H7 (cell line): ENCODE measurements at places on chromosomes 2 and 18.

DNA sequence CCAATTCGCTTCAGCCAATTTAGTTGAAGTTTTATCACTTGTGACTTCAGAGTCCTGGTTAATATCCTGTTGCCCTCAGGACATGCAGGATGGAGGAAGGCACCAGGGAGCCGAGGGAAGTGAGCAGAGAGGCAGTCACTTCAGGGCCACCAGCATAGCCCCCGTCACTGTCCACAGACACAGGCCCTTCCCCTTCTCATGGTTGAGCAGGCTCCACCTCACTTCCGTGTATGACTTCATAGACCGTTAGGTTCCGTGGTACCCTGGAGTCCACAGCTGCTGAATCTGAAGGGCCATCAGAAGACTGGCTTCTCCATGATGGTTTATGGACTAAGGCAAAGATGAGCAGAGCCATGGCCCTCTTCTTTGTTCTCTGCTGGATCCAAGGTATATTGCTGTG lies at the start of gene C2orf92:
C2orf92 (plus strand) TSS at position 266 of the 400 bp plus-strand sequence; CDS start at position 342, 76 bp downstream.
- no peak for DNase-seq

- no peak for DNase-seq
These were observed 138.5 kb upstream of the ITGA4 start for GRCh38 chr2:181318504-181319280.

DNA sequence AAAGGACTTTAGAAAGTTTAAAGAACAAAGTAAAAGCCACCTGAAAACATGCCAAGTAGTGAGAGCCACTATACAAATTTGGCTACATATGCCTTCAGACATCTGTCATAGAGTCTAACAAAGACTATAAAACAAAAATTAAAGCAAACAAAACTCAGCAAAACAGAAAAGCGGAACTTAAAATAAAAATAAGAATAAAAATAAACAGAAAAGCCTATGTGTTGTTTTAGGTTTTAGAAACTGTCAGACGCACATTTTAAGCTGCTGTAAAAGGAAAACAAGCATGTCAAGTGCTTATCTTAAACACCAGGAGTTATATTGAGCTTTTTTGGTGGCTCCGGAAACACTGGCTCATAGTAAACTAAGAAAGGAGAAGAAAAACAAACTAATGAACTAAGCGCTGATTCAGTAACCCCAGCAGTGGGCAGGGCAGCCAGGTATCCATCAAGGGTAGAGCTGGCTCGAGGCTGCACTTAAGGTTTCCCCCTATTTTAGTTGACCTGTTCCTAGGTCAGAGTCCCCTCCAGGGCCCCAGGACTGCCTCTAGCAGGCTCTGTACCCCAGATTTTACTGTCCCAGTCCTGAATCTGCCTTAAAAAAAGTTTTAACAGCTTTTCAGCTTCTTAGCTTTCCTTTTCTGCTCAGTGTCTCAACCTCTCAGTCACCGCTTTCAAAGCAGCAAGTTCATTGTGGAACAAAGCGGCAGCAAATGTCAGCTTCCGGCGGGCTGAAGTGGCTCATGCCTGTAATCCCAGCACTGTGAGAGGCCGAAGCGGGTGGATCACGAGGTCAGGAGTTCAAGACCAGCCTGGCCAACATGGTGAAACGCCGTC lies 15.4 kb upstream of the RMC1 start:
- DNase-seq = no peak

DNA sequence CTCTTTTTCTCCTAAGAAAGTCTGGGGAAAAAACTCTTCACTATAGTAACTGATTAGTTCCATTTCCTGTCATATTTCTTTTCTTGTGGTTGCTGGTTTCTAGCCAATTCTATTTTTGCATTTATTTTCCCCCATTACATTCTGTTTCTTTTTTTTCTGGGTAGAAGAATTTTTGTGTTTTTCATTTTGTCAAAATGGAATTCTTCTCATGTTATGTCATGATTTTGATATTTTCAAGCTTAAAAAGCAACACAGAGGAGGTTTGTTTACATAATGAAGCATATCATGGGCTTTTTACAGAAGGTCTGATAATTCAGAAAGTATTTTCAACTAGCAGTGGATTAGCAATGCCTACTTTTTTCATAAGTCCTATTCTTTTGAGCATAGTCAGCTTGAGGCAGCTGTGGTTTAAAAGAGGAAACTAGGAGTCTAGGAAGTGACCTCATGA lies 102.0 kb downstream of the MAP2 start:
- DNase-seq = no peak

DNA sequence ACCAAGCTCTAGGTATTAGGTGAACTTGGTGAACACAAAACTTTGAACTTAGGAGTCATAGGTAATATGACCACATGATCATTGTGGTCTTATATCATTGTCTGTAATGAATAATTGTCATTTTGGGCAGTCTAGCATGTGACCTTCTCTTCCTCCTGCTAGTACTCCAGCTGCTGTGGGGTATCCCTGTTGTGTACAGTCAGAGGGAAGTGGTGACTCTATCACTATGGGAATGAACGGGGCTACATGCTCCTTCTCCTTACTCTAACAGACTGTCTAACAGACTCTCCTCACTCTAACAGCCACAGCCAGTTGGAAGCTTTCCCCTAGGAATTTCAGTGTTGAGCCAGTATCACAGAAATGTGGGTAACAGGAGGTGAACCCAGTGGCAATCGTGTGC lies 68.2 kb upstream of the NEDD4L start:
- no peak for DNase-seq

DNA sequence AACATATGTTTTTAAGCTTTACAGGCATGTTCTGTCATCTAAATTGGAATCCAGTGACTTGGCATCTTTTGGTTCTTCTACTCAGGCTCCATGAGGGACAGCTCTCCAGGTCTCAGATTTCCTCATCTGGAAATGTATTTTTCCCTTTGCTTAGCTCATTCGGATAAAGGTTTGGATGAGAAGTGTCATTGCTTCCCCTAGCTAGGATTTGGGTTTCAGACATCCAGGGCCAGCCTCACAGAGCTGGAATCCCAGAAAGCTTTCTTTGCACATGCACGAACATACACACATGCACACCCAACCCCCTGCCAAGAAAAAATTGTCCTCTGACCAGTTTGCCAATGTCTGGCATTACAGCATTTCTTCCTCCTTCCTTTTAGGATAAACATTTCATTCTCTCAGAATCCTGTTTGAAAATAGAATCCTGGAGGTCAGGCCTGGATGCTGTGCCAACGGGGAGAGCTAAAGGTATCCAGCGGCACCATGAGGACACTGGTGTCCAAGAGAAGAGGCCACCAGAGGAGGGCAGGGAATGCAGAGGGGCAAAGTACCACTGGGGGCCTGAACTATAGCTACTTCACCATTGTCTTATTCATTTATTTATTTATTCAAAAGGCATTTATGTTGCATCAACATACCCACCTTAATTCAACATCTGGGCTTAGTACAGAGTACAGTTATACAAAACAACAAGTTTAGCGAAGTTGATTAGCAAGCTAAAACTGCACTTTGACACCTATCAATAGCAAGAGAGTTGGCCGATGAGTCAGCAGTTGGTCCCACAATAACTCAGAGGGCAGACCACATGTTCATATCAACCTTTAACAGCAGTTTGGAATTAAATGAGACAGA lies 97.9 kb upstream of the ATL2 start:
- no peak for DNase-seq

GRCh38 chr2:45763255-45763654 lies 111.8 kb downstream of the PRKCE start:
- no peak for DNase-seq

DNA sequence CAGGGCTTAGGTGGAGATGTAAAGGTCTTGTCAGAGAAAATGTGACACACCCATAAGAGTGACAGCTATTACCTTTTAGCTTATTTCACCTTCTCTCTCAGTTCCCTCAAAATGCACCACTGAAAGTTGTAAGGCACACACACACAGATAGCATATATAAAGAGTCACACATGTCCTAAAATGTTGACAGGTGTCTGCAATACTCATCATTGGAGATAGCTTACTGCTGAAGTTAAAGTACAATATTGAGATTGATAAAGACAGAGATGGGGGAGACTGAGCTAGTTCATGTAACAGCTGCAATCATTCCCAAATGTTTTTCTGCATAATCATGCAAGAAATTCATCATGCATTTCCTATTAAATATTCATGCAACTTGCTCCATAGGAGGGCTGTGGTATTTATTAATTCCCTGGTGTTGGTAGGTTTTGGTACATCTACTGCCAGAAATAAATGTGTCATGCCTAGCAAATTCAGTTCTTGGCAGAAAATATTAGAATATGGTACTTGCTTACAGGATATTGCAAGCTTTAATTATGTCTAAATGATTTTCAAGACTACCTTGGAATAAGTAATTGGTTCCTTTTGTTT lies 118.8 kb upstream of the RBMS1 start:
- no peak for DNase-seq

DNA sequence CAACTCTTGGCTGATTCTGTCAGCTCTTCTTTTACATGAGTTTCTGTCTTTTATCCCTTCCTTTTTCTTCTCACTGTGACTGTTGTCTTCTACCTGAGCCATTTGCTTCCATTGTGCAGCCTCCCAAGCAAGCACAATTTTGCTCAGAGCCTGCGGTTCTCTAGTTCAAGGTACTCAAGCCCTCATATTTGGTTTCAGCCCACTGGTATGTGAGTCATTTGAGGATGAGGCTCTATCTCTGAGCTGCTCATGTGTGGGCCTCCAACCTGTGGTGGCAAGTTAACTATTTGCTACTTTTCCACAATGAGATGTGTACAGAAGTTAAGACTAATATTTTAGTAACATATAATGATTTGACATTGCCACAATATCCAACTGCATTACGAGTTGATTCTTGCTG lies 183.0 kb downstream of the PHLPP1 start:
- DNase-seq = no peak

- no peak for DNase-seq
These were observed 39.6 kb downstream of the TTC39C start for GRCh38 chr18:24054130-24054529.

DNA sequence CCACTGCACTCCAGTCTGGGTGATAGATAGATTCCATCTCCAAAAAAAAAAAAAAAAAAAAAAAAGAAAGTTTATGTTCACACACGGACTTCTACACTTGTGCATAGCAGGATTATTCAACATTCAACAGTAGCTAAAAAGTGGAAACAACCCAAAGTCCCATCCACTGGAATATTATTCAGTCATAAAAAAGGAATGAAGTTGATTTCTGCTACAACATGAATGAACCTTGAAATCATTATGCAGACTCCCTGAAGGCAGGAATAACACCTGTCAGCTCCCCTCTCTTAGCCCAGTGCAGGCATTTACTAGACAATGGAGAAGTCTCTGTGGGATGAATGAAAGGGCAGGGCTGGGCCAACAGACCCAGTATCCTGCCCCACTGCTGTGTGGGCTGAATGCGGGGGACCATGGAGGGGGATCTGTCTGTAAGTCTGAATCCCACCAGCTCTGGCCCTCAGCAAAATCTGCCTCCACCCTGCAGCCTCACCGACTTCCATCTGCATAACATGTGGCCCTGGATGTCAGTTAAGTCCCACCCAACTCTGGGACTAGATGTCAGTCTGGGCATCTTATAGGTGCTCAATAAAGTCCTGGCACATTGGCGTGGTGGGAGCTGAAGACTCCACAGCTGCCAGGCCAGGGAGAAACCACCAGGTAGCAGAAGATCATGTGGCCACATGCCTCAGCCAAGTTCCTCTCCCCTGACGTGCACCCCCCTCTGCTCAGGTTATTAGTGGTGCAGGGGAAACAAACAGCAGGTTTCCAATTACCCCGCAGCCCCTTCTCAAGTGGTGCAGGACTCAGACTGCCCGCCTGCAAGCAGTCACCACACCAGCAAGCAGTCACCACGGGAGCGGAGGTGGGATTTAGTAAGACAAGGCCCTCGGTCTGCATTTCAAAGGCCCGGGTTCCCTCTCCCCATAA lies 8.9 kb downstream of the ZFP36L2 start:
- DNase-seq = peak; percentile 87

DNA sequence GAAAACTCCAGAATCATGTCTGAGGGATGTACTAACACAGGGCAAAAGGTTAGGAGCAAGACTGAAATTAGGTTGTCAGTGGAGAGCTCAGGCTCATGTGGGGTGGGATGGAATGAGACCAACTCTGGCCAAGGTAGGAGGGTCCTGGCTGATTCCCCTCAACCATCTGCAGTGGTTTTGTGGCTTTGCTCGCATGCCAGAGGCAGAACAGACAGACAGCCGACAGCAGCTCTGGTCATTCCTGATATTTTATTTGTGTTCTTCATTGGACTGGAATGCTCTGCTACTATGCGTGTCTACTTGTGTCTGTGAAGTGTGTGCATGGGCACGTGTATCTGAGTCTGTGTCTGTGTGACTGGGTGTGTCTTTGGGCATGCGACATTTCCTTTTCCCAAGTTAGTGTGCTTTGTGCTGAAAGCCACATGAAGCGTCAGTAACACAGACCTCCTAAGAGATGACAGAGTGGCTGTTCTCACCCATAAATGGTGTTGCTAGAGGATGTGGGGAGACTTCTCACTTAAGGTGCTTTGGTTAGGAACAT lies 239.5 kb downstream of the CNTNAP5 start:
- DNase-seq = no peak

- DNase-seq = no peak
These were observed 19.3 kb upstream of the CRIM1 start for GRCh38 chr2:36336321-36336720.

- no peak for DNase-seq
These were observed 94.7 kb upstream of the CDC42EP3 start for GRCh38 chr2:37766106-37766505.

- no peak for DNase-seq
These were observed 133.0 kb upstream of the PGAP1 start for GRCh38 chr2:197059477-197059876.

GRCh38 chr2:227719641-227720040 lies 1.8 kb upstream of the SLC19A3 start:
- DNase-seq = no peak

DNA sequence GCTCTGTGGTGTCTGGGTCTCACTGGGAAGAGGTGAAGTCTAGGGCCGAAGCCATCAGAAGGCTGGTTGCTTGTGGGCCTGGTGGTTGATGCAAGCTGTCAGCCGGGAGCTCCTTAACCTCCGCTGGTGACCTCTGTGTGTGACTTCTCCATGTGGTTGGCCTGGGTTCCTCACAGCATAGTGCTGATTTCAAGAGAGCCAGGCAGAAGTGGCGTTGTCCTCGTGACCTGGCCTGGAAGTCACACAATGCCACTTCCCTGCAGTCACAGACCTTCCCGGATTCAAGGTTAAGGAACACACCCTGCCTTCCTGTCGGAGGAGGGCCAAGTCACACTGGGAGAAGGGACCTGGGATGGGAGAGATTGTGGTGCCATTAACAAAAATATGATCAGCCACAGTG lies 303.7 kb upstream of the HS6ST1 start:
- no peak for DNase-seq

DNA sequence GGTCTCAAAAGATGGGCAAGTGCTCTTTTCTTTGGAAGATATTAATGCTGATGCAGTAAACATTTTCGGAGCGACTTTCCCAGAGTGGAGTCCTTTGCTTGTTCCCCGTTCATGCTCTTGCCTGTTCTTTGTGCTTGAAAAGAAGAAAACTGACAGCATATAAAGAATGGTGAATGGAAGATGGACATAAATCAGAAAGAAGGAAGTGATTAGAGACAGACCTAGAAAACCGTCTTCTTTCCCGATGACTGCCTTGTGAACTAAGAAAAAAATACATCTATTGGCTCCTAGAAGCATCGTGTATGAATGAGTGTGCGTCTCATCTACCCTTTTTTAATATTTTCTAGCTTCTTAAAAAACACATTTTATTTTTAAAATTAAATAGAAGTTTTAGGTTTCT lies 740.1 kb upstream of the FANCL start:
- DNase-seq = no peak
